Hypothalamus (tissue), 51 donors: ENCODE measurements at places on chromosomes 7 and 10.

GRCh38 chr10:10699427-10699826 lies 318.2 kb upstream of the CELF2 start:
- no peak for DNase-seq

GRCh38 chr7:135236727-135237126 lies 3.1 kb downstream of the STRA8 start:
- DNase-seq = no peak

DNA sequence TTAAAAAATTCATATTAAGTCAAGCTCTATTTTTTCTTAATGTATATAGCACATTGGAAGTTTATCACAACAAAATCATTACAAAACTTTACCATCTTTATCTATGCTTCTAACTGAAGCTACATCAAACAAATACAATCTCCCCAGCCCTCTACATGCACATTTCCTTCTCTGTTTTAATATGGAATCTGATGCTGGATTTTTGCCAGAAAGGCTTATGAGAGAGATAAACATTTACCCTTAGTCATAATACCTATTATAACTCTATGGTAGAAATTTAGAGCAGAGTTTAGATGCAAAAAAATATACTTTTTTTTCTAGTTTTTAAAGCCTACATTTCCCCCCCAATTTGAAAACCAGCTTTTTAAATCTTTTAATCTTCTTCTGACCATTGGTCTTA lies 1198.6 kb downstream of the GATA3 start:
- no peak for DNase-seq

DNA sequence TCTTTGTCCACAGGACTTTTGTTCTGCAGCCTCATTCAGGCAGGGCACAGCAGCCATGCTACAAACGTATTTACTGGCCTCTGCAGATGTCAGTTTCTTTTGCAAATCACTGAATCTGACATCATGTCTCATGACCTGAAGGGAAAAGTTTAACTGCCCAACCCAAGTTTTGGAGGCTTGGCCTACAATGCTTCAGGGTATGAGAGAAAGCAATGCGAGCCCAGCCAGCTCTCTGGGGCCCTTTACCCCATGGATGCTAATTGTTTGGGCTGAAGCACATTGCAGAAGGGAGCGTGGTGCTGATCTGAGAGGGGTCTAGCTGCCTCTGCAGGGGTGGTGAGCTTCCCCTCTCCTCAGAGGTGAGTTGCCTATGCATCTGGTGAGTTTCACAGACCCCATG lies 179.9 kb upstream of the CXCL12 start:
- DNase-seq = no peak

DNA sequence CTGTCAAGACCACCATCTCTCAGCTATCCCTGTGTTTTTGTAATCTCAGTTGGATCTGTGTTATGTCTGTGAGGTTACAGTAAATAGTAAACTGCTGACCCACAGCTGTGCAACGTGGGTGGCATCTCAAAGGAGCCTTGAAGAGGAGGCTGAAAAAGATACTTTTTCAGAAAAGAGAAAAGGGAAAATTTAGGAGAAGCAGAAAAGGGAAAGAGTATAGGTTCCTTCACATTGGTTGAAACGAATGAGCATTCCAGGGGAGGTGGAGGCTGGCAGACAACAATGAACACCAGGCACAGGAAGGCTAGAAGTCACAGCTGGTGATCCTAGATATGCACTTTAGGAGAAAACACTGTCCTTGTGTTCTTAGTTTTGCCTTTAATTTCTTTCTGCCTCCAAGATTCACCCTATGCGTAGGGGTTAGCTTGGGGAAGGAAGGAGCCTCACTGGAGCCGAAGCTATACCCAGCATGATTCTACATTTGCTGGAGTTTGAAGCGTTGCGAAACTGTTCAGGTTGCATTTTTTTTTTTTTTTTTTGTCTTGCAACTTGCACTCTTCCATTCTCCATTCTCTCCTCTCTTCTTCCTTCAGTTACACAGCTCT lies 18.3 kb downstream of the CPED1 start:
- no peak for DNase-seq

GRCh38 chr10:132866601-132867381 lies 75.6 kb downstream of the CFAP46 start:
- no peak for DNase-seq

DNA sequence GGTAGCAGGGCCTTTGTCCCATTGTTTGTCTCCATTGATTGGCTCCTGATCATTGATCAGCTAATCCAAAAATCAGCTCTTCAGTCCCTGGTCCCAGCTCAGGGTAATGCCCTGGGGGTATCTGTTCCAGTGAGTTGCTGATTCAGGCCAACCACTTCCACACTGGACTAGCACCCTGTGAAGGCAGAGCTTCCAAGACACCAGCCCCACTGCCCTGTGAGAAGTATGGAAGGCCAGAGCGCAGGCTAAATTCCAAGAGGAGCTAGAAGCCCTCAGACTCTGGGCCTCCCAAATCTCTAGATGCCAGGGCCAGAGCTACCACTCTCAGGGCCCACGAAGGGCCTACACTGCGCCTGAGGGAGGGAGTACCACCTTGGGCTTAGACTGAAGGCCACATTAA lies 10.4 kb downstream of the TMEM72 start:
- no peak for DNase-seq

DNA sequence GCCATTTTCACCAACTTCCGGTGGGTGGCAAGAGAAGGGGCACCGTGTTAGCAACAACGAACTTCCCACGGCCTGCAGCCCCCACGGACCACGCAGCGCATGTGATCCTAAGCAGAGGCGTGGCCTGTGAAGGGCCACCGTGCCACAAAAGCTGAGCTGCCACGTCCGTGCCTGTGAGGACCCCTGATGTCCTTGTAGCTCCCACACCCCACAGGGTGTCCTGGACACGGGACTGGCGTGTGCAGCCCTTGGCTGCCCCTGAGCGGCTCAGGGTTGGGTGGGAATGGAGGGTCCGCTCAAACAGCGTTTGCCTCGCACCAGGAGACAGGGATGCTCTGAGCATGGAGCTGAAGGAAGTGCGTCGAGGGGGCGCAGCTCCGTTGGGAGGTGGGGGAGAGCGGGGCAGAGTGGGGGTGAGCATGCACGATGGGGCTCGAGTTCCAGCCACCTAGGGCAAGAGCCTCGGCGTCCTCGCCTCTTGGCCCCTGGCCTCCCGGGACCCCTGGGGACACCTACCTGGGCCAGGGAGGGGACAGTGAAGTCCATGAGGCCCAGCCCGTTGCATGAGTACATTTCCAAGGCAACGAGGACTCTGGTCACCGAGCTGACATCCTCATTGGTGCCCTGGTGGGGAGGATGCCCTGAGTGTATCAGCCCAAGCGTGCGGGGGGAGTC lies 33.6 kb downstream of the CFAP46 start:
- no peak for DNase-seq

GRCh38 chr7:70406186-70406949 lies 725.6 kb upstream of the GALNT17 start:
- no peak for DNase-seq

DNA sequence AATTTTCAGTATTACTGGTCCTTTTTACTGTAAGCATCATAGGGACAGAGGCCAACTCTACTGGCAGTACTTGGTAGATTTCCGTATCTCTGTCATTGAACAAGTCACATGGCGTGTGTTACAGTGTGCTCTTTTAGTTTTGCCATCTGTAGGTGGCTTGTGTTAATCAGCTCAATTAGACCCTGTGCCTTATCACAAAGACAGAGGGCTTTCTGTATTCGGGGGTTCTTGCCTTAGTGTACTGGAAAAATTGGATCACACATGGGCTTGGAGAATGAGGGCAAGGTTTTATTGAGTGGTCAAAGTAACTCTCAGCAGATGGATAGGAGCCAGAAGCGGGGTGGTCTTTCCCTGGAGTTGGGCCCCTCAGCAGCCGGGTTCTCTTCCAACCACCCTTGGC lies 21.3 kb upstream of the LRGUK start:
- no peak for DNase-seq

GRCh38 chr7:149732111-149732561 lies 41.3 kb downstream of the ZNF467 start:
- no peak for DNase-seq

- no peak for DNase-seq
Observed at GRCh38 chr7:101104193-101104713, 19.0 kb downstream of the TRIM56 start.

DNA sequence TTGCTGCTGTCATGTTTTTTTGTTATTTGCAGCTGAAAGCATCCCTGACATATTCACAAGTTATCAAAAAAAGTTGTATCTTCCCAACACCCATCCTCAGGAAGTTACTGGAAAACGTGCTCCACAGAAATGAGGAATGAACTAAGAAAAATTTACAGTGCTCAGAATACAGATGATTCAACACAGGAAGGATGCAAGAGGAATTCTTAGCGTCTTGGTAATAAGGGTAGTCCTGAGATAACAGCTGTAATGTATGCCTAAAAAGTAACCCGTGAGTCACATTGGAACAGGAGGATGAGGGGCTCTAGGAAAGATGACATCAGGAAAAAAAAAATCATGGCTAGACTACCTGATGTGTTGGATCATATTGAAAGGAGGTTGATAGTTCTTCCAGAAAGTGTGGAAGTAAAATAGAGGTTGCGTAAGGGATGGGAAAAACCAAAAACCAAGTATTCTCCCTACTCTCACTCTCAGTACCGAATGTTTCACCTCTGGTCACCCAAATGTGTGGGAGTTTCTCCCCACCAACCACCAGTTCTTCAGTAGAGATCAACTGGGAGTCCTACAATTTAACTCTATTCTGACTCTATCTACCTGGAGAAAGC lies 3.9 kb downstream of the ADAM12 start:
- DNase-seq = no peak

GRCh38 chr10:17022896-17023295 lies 106.7 kb downstream of the CUBN start:
- no peak for DNase-seq

DNA sequence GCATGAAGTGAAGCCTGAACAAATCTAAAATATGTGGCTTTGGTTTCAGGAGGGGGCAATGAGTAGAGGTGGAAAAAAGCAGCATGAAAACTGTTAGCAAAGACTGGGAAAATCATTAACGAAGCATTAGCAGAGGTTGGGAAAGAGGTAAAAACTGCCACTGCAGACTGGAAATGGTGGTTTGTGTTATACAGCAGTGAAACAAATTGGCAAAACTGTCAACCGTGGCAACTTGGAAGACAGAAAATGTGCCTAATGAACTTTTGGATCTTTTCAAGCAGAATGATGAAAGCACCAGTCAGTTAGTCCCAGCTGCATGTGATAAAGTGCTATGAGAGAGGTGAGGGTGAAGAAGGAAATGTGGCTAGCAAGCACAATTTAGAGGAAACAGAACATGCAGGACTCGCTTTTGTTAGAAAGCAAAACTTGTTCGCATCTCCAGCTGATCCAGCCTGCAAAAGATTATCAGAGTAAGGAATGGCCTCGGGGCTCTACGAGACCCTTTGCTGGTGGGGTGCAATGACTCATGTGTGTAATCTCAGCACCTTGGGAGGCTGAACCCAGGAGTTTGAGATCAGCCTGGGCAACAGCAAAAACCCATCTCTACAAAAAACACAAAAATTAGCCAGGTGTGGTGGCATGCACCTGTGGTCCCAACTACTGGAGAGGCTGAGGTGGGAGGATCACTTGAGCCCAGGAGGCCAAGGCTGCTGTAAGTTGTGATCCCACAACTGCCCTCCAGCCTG lies 45.7 kb downstream of the SKIDA1 start:
- DNase-seq = no peak

DNA sequence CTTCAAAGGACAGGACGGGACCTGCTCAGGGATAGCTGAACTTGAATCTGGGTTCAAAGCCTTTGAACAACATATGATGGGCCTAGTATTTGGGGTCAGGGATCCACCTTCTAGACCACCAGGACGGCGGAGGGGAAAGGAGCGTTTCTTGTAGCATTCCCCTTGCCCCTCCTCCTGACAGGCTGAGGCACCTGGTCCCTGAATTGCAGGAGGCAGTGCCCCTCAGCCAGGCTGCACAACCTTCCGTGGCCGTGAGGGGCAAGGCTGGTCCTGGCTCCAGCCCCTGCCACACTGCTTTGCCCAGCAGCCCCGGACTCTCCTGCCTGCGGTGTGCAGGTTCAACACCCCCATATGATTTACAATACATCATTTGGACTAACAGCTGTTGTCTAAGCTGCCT lies 58.1 kb downstream of the INSIG1 start:
- no peak for DNase-seq

DNA sequence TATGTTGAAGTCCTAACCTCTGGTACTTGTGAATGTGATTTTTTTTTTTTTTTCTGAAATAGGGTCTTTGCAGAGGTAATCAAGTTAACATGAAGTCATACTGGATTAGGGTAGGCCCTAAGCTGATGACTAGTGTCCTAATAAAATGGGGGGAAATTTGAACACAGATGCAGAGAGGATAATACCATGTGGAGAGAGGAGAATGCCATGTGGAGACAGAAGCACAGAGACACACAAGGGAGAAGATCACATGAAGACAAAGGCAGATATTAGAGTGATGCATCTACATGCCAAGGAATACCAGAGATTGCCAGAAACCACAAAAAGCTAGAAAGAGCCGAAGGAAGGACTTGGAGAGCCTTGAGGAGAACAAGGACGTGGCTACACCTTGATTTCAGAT lies 28.5 kb upstream of the ARMC3 start:
- no peak for DNase-seq

GRCh38 chr10:15526754-15527153 lies 155.7 kb upstream of the FAM171A1 start:
- DNase-seq = no peak

DNA sequence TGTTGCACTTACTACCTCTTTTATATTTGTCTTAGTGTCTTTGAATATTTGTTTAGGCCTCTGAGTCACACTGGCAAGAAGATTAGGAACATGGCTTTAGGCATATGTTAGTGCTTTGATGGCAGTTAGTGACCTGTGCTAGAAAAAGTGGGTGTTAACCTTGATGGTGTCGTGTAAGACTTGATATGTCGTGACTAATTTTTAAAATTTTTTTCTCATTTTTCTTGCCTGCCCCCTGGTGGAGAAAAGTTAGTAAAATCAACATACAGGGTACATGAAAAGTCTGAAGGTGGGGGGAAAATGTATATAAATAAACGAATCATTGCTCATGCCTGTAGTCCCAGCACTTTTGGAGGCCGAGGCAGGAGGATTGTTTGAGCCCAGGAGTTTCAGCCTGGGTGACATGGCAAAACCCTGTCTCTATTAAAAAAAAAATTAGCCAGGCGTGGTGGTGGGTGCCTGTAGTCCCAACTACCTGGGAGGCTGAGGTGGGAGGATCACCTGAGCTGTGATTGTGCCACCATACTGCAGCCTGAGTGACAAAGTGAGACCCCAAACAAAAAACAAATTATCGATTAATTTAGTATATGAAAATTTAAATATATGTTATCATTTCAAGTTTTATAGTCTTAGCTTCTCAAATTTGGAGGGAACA lies 44.6 kb downstream of the TAX1BP1 start:
- DNase-seq = no peak

DNA sequence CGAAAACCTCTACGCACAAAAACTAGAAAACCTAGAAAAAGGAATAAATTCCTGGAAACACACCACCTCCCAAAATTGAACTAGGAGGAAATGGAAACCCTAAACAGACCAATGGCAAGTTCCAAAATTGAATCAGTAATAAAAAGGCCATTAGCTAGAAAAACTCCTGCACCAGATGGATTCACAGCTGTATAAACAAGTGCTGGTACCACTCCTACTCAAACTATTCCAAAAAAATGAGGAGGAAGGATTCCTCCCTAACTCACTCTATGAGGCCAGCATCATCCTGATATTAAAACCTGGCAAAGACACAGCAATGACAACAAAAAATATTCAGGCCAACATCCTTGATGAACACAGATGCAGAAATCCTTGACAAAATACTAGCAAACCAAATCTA lies 228.2 kb downstream of the CHRM2 start:
- no peak for DNase-seq

GRCh38 chr10:109940553-109940952 lies 17.2 kb upstream of the XPNPEP1 start:
- DNase-seq = no peak
